ENCODE measurements at places on chromosomes 4 and X.
A peak's percentile ranks its signal among the peaks of the same experiment; 100 is the strongest.

GRCh38 chr4:31094474-31094873, 374.3 kb downstream of the PCDH7 start:
- no peak for DNase-seq

DNA sequence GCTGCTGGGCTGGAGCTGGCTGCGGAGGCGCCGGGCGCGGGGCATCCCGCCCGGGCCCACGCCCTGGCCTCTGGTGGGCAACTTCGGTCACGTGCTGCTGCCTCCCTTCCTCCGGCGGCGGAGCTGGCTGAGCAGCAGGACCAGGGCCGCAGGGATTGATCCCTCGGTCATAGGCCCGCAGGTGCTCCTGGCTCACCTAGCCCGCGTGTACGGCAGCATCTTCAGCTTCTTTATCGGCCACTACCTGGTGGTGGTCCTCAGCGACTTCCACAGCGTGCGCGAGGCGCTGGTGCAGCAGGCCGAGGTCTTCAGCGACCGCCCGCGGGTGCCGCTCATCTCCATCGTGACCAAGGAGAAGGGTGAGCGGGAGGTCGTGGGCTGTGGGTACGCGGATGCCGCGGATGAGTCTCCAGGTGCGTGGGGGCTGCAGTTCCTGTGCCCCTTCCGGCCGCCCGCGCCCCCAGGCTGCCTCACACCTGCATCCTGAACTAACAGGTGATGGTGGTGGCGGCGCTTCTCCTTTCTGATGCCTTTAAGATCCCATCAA, 499 bp downstream of the CYP2U1 start:
- peak; percentile 49 for DNase-seq

DNA sequence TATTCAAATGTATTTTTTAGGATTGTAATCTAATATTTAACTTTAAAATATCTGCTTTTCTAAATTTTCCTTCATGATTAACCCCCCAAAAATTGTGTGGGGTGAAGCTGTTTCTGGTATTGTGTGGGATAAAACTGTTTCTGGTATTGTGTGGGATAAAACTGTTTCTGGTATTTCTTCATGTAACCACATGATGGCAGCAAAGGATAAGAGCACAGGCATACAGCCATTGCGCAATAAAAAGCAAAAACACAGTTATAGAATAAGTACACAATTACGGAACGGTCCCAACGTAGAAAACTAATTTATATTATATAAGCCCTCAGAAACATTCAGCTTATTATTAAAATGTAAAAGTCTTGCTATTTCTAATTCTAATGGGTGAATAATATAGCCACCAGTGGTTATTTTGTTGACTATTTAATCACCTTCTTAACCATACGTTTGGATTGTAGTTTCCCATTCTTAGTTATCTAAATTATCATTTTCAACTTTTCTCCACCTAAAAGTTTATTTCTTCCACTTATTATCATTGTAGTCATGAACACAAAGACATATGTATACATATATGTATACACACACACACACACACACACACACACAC, 333.9 kb upstream of the FSTL5 start:
- DNase-seq, result no peak

DNA sequence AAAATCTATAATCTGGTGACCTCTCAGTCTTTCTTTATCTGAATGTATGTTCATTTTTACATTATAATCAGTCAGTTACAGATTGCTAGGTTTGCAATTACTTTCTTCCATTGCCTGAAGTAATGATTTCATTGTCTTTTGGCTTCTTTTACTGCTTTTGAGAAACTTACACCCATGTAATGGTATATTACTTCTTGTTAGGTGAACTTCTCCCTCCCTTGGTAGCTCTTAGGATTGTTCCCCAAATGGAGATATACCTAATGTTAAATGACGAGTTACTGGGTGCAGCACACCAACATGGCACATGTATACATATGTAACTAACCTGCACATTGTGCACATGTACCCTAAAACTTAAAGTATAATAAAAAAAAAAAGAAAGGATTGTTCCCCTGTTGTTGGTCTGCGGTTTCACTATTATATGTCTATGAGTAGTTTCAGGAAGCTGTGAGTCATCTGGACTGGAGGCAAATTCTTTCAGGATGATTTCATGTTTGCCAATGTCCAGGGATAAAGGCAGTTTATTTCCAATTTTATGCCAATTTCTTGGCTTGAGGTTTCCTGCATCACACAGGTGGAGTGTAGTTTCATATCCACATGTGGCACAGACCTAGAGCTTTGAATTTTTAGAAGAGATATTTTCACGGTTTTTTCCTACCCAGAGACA, 21.8 kb downstream of the SPANXC start:
- DNase-seq, result no peak

DNA sequence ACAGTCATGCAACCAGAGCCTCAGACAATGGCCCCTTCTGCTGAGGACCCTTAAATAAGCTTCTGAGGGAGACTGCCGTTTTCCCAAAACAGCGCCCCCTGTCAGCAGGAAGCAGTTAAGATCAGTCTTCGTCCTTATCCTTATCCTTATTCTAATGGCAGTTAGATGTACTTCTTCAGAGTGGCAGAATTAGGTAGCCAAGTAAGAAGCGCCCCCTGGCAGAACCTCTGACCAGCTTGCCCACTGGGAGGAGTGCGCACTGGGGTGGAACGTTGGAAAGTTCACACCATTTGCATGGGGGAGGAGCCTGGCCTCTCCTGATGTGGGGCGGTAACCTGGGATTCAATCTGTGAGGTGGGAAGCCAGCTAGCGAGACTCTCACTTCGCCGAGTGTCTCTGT, 133.6 kb upstream of the QRFPR start:
- DNase-seq, result no peak

GRCh38 chr4:128863312-128864075, 54.0 kb downstream of the JADE1 start:
- peak; percentile 83 for DNase-seq

- no peak for DNase-seq
Observed at GRCh38 chr4:89658701-89659024, 178.3 kb downstream of the SNCA start.

DNA sequence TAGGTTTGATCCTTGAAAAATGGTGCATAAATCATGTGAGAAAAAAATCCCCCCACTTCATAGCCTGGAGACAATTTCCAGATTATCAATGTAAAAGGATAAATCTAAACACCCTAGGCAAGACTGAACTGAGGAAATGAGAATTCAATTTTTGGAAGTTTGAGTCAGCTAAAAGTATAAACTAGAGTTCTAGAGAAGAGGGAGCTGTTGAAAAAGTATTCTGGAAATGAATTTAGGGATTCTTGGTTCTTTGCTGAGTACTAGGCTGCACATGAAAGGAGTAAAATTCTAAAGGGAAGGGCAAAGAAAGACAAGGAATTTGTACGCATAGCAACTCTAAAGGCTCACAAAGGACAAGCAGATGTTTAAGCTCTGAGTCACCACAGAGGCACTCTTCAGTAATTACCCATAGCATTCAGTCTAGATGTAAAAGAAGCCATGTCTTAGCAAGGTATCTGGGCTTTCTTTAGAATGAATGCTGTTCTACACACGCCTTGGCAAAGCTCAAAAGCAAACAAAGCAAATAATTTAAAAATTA, 896.5 kb downstream of the PDHA2 start:
- no peak for DNase-seq

- DNase-seq, result no peak
Observed at GRCh38 chr4:133316909-133317308, 167.8 kb downstream of the PCDH10 start.

DNA sequence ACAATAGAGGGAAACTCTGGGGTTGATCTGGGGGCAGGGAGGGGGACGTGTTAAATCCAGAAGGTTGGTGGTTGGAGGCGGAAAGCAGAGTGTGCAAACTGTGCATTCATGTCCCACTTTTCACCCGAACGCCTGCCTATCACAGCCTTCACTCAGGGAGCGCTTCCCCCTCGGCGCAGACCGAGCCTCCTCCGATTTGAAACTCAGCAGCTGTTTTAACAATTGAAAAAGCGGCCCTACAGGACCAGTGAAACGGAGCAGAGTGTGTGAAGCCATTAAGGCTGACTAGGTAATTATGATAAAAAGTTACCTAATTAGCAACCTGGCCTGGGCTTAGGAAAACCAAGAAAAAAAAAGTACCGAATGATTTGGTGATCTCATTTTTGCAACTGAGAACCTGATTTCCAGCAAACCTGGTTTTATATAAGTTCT, 685 bp upstream of the NDNF start:
- DNase-seq, result peak; percentile 23

DNA sequence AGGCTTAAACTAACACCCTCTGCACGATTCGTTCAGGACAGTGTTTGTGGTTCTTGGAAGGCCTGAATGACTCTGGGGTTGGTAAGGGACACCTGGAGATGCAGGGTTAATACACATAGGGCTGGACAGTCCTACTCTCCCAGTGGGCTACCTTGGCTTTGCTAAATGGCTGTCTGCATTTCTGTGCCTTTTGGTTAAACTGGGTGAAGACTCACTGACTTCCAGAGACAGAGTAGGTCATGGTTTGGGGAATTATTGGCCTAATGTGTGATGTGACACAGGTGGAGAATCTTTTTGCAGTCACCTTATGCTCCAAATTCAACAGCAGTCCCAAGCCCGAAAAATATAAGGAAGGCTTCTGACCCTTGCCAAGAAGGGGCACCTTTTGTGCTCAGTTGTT, 10.5 kb downstream of the POU4F2 start:
- no peak for DNase-seq

GRCh38 chr4:1786544-1787362, 6.3 kb upstream of the FGFR3 start:
- DNase-seq, result no peak

DNA sequence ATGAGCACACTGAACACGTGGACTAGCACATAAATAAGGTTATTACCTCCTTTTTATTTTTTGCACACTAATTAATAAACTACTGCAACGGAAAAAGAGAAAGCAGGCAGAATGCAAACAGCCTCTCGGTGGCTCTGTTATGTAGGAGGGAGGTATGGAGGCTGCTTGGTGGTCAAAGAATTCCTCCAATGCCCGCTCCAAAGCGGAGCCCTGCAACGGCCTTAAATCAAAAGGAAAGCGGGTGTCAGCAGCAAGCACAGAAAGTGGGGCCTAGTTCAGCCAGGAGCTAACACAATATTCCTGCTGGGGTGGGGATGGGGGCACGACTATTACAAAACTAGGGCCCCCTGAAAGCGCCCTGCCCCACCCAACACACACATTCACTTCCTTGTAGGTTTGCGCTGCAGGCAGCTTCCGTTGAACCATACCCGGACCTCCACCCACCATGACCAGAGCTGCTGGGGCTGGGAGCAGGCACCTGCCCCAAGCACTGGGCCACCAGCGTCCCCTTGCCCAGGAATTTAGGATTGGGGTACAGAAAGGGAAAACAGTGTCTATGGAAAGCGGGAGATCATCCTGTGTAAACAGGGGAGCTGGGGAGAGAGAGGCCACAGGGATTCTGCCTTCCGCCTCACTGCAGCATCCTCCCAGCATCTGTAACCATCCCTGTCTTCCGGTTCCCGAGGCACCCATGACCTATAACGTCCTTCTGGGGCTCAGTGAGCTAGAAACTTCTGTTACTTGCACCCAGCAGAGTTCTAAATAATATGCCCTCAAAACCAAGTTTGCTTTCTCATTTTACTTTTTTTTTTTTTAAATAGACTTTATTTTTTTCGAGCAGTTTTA, 57.1 kb upstream of the DDX3X start:
- peak; percentile 18 for DNase-seq

GRCh38 chr4:37847311-37847884, 20.9 kb downstream of the PGM2 start:
- no peak for DNase-seq

DNA sequence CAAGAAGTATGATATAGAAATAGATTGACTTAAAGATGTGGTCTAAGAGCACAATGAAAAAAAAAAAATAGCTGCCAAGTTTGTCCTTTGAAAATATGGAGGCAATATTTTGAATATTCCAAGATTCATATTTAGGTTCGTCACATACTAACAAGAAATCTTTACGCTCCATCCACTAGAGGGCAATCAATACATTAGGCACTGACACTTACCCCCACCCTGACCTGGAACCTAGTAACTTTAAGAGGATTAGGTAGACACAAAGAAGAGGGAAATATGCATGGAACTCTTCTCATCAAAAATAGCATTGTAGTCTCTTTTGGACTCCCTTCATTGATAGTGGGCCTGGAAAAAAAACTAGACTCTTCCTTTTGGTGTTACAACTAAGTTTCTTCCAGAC, 1108.1 kb downstream of the PCDH19 start:
- DNase-seq, result no peak

DNA sequence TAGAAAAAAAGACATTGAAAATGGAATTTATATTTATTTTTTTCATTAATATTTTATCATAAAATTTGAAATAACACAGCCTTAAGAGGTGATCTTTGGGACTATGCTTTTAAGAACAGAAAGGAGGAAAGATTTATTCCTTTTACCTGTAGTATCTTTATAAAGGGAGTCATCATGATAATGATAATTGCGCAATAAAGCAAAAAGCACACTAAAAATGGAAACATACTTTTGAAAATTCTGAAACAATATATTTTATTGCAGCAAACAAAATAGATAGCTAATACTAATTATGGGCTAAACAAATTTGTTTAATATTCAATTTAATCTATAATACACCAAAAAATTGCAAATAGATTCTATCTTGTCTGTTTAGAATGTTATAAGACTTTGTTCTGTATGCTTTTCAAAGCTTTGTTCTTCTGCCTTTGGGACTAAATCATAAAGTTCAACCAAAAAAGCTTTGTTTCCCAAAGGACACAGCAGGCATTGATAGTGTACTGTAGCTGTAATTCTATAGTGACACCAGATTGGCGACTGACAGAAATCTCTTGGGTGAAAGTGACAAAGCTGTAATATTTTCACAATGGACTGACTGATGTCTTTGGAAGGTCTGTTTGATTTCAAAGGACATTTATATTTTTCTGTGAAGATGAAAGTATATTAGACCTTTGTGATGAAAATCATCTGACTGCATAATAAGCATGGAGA, 2156.6 kb upstream of the TENM3 start:
- no peak for DNase-seq

GRCh38 chr4:89837993-89838390, 1.0 kb upstream of the SNCA start:
- no peak for DNase-seq

GRCh38 chrX:3563451-3563850, 150.0 kb downstream of the PRKX start:
- DNase-seq, result no peak

GRCh38 chr4:38872620-38873019, 5.0 kb downstream of the FAM114A1 start:
- no peak for DNase-seq

- no peak for DNase-seq
Observed at GRCh38 chr4:54487491-54487890, 170.3 kb upstream of the KIT start.

DNA sequence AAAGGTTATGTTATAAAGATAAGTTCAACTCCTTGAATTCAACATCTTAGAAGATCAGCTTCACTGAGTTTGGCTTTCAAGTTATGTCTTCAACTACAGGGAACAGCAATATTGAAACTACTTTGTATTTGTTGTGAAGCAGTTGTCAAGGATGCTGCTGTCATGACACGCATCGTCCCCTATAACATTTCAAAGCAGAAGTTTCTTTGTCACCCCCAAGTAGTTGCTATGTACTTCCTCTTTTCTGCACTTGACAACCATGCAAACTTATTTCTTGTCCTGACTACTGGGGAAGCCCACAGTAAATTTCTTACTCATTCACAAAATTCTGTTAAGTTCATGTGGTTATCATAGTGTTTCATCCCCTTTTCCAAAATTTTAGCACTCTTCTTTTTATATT, 14.3 kb downstream of the ANTXR2 start:
- peak; percentile 29 for DNase-seq

GRCh38 chr4:6198278-6198677, 2.1 kb downstream of the JAKMIP1 start:
- no peak for DNase-seq

- DNase-seq, result peak; percentile 81
Observed at GRCh38 chr4:122716825-122717448, 15.6 kb upstream of the BBS12 start.

Measured in CD4-positive, alpha-beta T cell treated with Interleukin-17A for 4 hours (primary cell).